ENCODE measurements at places on chromosomes 5 and 9.
A peak's percentile ranks its signal among the peaks of the same experiment; 100 is the strongest.

- no peak for DNase-seq
These were observed 82.6 kb upstream of the LMX1B start for GRCh38 chr9:126531035-126531571.

DNA sequence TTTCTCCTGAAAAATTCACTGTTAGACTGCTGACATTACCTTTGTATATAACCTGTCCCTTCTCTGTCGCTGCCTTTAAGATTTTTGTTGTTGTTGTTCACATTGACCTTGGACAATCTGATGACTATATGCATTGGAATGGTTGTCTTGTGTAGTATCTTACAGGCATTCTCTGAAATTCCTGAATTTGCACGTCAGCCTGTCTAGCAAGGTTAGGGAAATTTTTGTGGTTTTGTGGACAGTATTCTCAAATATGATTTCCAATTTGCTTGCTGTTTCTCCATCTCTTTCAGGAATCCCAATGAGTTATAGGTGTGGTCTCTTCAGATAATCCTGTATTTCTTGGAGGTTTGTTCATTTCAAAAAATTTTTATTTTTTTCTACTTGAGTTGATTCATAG, 140.8 kb downstream of the PRR16 start:
- peak; percentile 27 for DNase-seq

- no peak for DNase-seq
These were observed 437.0 kb upstream of the TRPC7 start for GRCh38 chr5:136802383-136802782.

- no peak for DNase-seq
These were observed 41.6 kb upstream of the EXOC3 start for GRCh38 chr5:401146-402034.

- no peak for DNase-seq
These were observed 5.6 kb upstream of the PURA start for GRCh38 chr5:140108093-140109017.

DNA sequence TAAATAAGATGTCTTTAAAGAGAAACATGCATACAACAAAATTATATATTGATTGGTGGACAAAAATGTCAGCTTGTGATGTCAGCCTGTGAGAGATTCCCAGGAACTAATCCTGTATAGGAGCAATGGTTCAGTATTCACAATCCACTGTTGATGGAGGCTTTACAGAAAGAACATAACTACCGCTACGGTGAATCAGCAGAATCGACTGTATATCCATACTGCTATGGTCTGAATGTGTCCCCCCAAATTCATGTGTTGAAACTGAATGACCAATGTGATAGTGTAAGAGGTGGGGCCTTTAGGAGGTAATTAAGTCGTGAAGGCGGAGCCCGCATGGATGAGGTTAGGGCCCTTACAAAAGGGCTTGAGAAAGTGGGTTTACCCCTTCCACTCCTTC, 40.4 kb upstream of the TBC1D2 start:
- no peak for DNase-seq

GRCh38 chr9:6676254-6676921, 30.9 kb upstream of the GLDC start:
- no peak for DNase-seq

DNA sequence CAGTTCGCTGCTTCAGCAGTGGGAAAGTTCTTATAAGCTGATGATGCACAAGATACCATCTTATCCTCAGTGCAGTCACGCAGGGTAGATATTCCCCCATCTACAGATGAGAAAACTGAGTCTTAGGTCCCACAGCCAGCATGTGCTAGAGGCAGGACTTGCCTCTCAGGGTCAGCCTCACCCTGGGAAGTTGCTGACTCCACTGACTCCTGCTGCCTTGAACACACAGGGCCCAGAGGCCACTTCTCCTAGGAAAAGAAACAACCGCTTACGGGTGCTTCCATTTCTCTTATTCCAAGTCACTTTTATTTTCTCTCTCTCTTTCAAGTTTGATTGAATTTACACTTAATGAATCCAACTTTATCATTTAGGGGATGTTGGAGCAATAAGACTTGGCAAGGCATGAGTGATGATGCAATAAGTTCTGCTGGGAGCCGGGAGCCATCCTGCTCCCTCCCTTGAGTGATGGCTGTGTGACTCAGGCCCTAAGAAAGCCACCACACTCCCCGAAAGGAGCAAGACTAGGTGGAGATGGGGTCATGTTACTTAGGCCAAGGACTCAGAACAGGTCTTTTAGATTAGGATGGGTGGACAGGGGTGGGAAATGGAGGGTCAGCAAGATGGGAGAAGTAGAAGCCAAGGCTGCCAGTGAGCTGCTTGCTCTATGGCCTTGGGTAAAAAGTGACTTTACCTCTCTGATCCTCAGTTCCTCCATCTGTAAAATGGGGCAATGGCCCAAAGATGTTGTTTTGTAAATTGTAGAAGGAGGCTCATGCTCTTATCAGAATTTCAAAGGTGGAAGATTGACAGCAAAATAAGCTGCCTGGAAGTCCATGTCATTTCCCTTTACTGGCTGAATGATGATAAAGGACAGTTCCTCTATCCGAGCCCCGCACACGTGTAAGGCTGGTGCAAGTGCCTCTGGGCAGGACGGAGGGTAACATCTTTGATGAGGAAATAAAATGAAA, 67.4 kb upstream of the ZNF618 start:
- peak; percentile 70 for DNase-seq

- no peak for DNase-seq
These were observed 93.8 kb downstream of the OXCT1 start for GRCh38 chr5:41776435-41776834.

DNA sequence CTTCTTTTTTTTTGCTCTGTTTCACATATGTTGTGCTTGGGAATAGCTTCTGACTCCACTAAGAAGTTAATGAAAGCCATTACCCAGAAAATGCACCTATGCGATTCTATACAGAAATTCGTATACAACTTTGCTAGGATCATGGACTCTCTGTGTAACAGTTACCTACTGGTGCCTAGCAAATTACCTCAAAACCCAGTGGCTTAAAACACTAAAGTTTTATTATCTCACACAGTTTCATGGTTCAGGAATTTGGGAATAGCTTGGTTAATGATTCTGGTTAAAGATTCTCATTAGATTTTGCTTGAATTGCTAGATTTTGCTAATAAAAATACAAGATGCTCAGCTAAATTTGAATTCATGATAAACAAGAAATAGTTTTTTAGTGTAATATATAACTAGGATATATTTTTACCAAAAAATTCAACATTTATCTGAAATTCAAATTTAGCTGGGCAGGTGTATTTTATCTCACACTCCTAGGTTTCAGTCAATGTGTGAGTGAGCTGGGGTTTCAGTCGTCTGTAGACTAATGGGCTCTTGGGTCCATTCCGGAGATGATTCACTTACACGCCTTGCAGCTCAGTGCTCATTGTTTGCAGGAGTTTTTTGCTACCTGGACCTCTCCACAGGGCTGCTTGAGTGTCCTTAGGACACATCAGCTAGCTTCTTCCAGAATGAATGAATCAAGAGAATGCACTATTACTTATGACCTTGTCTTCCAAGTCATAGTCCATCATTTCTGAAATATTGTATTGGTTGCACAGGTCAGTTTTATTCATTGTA, 75.1 kb downstream of the MROH2B start:
- DNase-seq = no peak

GRCh38 chr5:176726746-176727527, 79.7 kb downstream of the TSPAN17 start:
- DNase-seq = no peak
